ENCODE measurements at places on chromosomes 7 and 10. TPM values are rescaled to one million over a fixed set of nuclear protein-coding genes. Genes with fewer than 3 reads are reported as not detected.

DNA sequence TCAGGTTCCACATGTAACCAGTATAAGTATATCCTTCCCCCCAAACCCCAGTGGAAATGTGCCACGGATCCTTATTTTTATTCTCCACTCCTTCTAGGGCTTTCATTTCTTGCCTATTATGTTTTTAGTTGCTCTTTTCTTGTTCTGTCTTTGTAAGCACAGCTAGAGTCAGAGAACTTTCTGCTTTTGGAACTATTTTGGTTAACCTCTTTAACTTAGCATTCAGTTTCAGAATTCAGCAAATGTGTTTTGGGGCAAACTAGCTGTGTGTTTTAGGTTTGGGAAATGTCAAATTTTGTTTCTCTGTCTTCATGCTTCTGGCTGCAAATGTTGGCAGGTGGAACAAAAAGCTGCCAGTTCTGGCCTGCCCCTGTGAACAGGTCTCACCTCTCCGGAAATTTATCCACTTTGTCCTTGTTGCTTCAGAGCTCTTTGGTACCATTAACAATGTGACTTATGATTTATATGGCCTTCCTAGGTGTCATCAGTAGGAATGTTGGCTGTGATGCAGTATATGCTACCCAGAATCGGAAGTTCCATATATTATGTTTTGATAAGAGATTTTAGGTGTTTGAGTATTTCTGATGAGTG is 156.1 kb downstream of the ADK start:
- no peak for DNase-seq

DNA sequence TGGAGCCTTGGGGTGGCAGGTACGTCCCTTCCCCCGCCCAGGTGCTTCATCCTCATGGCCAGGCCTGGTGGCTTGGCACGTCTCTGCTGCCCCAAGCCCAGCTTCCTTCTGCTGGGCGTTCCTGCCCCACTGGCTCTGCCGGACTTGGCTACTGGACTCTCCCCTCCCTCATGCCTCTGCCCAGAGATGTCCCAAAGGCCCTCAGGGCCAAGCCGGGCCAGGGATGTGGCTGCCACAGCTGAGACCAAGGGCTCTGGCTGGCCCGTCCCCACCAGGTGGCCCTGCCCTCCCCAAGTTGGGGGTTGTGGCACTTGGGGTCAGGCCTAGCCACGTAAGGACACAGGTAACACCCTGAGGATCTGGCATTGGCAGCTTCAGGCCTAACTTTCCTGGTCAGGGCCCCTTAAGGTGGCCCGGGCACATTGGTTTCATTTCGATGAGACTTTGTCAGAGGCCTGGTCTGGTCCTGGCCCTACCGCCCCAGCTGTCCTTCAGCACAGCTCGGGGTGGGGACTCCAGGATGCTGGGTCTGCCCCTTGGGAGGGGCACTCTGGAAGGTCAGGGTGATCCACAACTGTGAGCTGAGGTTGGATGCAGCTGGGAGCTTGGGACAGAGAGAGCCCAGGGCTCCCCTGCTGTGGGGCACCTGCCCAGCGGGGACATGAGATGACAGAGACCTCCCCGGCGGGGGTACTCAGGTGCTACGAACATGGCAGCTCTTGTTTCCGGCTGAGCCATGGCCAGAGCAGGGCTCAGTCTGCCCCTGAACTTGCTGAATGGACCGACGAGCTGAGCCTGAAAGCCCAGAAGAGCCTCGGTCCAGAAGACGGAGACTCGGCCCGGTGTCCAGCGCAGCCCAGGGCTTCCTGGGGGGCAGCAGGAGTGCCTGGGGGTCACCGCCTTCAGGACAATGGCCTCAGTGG is 2.9 kb downstream of the BHLHA15 start:
- no peak for DNase-seq

DNA sequence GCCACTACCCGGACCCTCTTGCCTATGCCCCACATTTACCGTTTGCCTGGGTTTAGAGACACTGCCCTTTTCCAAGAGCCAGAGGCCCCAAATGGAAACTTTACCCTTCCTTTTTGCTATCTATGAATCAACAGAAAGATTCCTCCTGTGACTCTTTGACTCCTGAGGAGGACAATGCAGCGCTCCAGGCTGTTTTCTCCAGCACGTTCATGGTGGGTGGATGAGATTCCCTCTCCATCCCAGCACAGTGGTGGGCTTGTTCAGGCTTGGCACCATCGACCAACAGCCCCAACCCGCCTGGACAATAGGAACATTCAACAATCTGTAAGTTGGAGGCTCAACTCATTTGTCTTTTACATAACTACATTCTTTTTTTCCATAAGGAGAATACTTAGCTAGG is 55.9 kb downstream of the DLD start:
- no peak for DNase-seq

DNA sequence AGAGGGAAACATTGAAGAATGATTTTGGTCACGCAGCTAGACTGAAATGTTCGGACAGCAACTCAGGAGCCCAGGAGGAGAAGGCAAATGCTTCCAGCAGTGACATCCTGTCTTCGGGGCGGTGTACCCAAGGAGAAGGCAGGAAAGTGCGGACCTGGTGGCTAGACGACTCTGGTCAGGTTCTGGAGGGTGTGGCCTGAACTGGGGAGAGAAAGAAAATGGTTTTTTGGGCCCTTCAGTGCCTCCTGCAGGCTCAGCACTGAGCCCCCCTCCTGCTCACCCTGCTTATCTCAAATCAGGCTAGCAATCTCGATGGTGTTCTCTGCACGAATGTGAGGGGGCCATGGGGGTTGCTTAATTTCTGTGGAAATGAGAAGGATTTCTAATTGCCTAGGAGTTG is 26.7 kb upstream of the TARP start:
- no peak for DNase-seq

- DNase-seq = no peak
Measured at GRCh38 chr7:13262929-13263530, 575.6 kb downstream of the ARL4A start.

DNA sequence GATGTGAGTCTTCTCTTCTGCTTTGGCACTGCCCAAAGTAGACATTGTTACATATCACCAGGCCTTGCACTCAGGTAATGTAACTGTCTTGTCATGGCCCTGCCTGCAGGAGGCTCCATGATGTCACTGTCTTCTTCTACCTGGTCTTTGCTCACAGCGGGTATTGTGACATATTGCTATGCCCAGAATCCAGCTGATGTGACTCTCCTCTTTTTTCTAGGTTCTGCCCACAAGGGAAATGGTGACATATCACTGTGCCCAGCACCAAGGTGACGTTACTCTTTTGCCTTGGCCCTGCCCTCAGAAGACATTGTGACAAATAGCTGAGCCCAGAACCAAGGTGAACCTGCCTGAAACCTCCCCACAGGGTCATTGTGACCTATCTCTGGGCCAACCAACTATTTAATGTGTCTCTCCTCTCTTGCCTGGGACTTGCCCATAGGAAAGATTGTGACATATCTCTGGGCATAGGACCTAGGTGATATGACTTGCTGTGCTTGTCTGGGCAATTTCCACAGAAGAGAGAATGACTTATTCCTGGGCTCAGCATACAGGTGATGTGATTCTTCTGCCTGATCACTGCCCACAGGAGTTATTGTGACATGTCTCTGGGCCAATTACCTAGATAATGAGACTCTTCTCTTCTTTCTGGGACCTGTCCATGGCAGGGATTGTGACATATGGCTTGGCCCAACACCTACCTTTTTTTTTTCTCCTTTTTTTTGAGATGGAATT is 26.5 kb upstream of the ZNF107 start:
- no peak for DNase-seq

The PTPRN2 gene
- 62.2 TPM for total RNA-seq

The ZCCHC24 gene
- 6.2 TPM for total RNA-seq

The DDC gene
- not detected for total RNA-seq

The MYO1G gene
- total RNA-seq = 0.47 TPM

The CPXM2 gene
- 0.16 TPM for total RNA-seq

The CLDN4 gene
- total RNA-seq = 0.31 TPM

Data from occipital lobe (tissue), 3 donors.